ENCODE measurements at places on chromosomes 2 and 18.

DNA sequence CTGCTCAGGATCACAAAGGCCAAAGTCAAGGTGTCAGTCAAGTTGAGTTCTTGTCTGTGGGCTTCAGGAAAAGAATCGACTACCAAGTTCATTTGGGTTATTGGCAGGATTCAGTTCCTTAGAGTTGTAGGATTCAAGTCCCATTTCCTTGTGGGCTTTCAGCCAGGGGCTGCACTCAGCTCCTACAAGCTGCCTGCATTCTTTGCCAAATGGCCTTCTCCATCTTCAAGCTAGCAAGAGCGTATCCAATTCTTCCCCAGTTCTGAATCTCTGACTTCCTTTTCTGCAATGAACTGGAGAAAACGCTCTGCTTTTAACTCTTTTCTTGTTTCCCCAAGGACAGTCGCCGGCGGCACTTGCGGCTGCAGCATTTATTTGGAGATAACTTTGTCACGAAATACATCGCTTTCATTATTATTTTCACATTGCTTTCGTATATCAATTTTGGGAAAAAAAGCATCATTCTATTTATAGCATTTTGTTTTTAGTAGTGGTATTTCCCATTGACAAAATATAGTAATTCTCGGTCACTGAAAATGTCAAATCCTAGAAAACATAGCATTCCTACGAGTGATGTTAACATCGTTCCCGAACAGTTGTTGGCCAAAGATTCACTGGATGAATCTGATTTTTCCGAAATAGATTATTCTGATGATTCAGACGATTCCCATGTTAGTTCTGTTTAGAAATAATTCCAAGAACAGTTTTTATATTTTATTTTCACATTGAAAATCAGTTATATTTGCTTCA is 59.6 kb upstream of the SERPINE2 start:
- DNase-seq: no peak

GRCh38 chr18:37322492-37323035 is 243.0 kb downstream of the CELF4 start:
- DNase-seq: peak; percentile 39

DNA sequence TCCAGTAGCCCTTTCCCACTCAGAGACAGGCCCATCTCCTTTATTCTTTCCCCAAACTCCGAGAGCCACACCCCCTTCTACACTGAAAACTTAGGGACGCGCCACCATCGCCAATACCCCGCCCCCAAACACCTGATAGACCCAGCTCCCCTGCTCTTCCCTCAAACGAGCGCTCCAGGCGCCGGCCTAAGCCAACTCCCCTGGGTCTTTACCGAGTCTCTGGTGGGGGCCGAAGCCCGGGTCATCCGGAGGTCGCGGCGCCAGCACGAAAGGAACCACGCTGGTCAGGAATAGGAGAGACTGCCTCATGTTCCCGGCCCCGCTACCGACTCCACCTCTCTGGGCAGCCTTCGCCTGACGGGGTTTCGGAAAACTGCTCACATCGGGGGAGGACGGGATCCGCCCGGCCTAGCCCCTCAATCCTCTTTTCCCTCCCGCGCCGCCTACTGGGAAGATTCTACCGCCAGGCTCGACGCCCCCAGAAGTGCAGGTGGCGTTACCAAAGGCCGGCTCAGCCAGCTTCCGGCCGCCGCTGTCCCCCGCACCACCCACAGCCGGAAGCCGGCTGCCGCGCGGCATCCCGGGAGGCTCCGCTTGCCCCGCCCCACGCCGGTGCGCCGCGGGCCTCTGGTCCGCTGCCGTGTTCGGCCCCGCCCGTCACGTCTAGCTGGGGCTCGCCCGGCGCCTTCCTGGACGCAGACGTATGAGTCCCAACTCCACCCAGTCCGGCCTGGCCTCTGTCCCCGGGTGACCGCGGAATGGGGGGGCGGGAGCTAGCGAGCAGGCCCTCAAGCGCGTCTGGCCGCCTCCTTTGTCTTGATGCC is at the start of gene ADAM17:
Gene ADAM17, minus strand, starts transcription at position 534 of the 824 bp plus-strand sequence. Its CDS starts 225 bp downstream, at position 309.
- DNase-seq: peak; percentile 93

DNA sequence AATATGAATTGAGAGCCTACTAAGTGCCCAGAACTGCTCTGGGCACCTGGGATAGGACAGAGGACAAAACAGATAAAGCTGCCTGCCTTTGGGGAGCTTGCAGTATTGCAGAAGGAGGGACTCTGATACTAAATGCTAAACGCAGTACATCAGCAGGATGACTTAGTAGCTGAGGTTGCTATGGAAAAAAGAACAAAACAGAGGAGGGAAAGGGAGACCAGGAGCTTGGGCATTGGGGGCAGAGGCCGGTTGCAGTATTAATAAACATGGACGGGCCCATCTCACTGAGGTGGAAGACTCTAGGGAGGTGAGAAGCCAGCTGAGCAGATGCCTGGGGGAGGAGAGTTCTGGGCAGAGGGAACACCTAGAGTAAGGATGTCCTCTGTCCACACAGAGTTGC is 66.1 kb upstream of the SP3 start:
- no peak for DNase-seq

- DNase-seq: no peak
Observed at GRCh38 chr2:166127217-166128155, at the start of gene SCN1A. Gene SCN1A, minus strand, starts transcription at chr2:166128020. Its CDS starts 54,399 bp downstream, at chr2:166073621.

DNA sequence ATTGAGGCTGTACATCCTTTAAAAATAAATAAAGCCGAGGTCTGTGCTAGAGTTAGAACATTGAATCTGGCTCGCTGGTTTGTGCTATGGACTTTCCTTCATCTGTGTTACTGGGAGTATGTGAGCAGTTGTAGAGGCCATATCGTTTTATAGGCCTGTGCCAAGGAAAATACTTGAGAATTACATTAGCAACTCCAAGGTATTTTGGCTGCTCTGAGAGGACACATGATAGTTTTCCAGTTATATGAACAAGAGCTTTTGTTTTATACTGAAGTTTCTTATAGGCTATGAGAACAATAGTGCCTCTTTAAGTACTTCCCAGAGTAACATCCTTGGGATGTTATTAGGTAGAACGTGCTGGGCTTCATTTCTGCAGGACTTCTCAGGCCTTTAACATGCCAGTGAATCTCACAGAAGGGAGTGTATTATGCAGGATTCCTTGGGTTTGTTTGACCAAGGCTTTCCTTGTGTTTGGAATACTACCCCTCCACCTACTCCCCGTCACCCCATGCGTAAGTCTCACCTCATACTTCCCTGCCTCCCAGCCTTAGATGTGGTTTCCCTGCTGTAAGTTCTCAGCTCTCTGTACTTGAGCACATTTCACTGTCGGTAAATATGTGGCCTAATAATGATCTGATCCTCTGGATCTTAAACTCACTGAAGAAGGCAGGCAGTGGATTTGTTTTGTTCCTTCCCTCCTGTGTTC is 21.0 kb downstream of the TCF7L1 start:
- no peak for DNase-seq

DNA sequence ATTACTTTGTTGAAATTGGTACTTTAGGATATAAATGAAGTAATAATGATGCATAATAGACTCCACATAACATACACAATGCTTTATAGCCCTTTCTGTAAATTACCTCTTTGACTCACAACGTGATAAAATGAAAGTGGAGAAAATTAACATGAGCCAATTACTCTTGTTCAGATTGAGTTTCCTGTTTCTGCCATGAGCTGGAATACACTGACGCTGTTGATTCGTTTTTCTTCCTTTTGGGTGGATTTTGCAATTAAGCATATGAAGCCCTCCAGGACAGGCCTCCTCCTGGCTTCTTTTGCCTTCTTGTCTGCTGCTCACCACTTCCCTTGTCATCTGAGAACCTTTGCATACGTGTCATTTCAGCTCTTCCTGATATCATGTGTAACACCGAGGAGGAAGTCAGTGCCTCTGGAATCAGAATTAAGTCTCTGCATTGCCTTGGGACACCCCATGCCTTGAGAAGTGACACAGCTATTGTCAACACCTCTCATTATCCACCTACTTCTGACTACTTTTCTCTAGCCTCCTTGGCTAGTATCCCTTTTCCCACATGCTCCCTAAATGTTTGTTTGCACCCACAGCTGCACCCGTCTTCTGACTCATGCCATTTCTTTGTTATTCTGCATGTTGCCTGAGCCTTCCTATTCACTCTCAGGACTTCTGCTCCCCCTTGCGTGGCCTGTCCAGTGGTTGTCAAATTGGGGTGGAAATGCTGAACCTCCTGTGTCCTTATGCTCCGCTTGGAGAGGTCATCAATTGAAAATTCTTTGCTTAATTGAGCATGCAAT is 134.1 kb downstream of the FMNL2 start:
- no peak for DNase-seq

DNA sequence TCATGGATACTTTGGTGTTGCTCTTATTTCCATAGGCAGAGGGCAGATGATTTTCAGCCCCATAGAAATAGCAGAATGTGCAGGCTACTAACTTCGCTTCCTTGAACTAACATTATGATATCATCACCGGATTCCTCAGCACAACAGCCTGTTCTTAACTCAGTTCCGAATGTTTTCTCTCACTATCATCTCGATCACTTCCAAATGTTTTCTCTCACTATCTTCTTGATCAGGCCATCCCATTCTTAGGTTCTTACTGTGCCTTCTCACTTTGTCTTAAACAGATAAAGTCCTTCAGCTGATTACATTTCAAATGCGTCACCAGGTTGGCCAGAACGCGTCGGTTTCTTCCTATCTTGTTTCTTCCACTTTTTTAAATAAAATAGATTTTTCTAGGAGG is 11.4 kb upstream of the MBD2 start:
- no peak for DNase-seq

GRCh38 chr2:171347591-171348032 is 86.2 kb downstream of the METTL8 start:
- DNase-seq: peak; percentile 39

DNA sequence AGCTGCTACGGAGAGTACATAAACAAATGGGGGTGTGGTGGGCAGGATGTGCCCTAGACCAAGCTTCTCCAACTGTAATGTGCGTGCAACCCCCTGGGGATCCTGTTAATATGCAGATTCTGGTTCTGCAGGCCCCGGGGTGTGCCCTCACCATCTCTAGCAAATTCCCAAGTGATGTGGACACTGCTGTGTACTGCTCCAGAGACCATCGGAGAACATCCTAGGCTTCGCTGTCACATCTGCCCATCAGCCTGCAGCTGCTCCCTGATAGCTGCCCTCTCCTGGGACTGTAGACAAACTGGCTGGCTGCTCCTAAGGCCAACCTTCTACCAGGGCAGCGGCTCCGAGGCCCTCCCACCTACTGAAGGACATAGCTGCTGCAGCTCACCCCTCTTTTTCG is 3.2 kb downstream of the HS1BP3 start:
- no peak for DNase-seq

DNA sequence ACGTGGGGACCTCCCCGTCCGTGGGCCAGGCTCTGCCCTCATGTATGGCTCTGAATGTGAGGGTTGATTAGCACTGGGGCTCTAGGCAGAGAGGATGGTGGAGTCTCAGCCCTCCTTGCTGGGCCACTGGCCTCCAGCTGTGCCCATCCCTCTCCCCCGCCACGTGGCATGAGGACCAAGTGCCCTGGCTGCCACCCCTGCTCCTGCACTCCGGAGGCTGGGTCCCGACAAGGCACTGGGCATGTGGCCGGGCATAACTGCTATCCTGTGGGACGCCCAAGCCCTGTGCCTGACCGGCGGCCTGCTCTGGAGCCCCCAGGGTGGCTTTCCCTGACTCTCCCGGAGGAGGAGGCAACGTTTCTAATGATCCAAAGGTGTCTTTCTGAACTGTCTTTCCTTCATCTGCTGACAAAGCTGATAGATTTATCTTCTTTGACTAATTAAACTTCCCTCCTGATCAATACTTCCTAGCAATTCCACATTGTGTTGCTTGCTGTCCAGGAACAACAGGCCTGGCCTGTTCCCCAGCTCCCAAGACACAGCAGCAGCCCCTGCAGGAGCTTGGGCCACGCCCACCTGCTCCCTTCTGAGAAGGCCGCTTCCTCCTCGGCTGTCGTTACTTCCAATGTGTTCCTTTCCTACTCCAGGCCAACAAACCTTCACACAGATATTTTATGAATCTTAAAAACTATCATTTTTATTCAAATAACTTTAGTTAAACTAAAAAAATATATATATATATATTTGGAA is 132.0 kb downstream of the SNTG2 start:
- no peak for DNase-seq

DNA sequence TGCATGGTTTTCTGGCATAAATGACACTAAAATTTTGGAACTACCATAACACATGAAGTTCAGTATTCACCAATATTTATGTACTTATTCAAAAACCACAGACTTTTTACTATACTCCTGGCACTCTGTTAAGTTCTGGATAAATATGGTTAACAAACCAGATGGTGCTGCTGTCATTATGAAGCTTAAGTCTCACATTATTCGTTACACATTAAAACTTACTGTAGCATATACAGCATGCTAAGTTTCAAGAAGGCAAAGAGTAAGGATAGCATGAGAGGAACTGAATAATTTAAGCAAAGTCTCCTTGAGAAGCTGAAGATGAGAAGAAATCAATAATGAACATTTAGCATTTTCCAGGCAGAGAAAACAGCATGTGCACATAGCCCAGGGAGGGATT is 929.5 kb downstream of the NRXN1 start:
- DNase-seq: no peak

- DNase-seq: peak; percentile 4
Observed at GRCh38 chr2:70979626-70980025, 1.2 kb downstream of the ANKRD53 start.

DNA sequence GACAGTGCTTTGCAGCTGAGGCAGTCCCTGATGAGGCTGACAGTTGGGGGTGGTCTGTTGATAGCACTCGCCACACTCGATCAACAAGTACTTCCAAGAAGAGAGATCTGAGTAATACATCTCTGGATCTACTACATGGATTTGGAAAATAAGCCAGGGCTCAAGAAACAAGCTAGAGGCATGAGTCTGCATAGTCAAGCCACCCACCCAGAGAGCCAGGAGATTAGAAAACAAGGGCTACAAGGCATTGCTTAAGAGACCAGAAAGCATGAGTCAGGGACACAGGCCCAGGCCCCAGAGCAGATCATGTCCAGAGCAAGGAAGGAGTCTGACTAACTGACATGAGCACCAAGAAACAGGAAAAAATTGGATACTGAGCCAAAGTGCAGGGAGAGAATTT is 196.9 kb upstream of the CWC22 start:
- DNase-seq: no peak

DNA sequence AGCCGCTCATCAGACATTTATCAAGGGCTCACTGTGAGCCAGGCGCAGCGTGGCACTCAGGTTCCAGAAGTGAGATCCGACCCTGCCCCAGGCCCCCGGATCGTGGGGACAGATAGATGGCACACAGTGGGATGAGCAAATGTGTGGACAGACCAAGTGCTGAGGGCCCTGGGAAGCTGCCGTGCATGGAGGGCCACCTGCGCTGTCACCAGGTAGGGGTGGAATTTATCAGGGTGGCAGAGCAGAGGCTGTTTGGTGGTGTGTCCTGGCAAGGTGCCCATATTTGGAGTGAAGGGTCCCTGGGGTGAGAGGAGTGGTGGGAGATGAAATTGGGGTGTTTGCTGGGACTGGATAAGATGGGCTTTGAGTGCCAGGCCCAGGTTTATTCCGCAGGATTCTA is 92.8 kb upstream of the HS6ST1 start:
- DNase-seq: no peak

GRCh38 chr2:208148803-208149202 is 2.8 kb upstream of the CRYGB start:
- no peak for DNase-seq

- no peak for DNase-seq
Observed at GRCh38 chr2:173290046-173290445, 64.6 kb upstream of the CDCA7 start.

Measured in activated CD4-positive, alpha-beta memory T cell treated with anti-CD3 and anti-CD28 coated beads for 36 hours (primary cell).